Fibroblast of skin of left biceps (primary cell): ENCODE measurements at places on chromosomes 1 and 21.

DNA sequence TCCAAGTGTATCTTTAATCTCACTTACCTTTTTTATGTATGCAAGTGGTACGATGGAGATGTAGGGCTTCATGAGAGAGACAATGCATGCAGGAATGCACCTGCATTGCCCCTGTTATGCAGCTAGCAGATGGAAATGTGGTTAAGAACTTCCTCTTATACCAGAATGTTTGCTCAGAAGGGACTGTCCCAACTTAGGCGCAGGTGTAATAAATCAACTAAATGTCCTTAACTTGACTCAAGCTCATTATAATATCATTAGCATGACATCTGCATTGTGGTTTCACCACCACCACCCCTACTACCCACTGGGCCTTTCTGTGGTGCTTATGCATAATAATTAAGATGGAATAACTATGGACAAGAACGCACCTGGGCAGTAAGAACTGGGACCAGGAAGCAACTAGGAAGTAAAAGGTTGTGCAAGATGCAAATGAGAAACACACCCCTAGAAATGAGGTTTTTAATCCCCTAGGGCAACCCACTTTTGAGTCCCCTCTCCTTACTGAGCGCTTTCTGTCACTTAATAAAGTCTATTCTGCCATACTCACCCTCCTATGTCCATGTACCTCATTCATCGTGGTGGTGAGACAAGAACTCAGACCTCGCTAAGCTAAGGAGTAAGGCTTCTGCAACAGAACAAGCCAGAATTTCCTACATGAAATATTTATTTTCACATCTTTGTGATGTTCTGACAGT, 1103.3 kb upstream of the B3GALT2 start:
- DNase-seq: no peak

DNA sequence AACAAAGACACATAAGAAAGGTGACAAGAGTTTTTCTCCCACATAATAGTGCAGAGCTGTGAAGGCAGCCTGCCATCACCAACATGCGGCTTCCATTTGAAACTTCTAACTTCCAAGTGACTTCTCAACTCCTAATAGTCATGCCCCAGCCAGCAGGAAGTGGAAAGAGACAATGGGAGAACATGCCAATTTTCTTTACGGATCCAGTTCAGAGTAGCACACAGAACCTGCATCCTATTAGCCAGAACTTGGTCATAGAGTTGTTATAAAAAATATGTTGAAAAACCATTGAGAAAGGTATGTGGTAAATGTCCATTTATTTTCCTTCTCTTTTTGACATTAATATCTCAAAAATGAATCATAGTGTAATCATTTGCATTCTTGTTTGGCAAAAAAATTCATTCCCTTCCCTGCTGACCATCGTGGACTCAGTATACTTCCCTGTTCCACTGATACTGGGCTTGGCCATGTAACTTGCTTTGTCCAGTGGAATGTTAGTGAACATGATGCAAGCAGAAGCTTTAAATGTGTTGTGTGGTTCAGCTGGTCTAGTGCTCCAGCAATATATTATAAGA, 197.4 kb downstream of the SEC16B start:
- no peak for DNase-seq

DNA sequence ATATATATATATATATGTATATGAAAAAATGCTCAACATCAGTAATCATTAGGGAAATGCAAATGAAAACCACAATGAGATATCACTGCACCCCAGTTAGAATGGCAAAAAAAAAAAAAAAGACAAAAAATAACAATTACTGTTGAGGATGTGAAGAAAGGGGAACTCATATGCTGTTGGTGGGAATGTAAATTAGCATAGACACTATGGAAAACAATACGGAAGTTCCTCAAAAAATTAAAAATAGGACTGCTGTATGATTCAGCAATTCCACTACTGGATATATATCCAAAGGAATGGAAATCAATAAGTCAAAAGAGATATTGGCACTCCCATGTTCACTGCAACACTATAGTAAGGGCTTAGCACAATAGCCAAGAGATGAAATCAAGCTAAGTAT, 41.5 kb upstream of the CTBS start:
- no peak for DNase-seq

- no peak for DNase-seq
These were observed 86.9 kb downstream of the UCK2 start for GRCh38 chr1:165914136-165914798.

- no peak for DNase-seq
These were observed 3.9 kb downstream of the GALE start for GRCh38 chr1:23796466-23797271.

GRCh38 chr1:48740621-48741020, 36.1 kb downstream of the BEND5 start:
- no peak for DNase-seq

DNA sequence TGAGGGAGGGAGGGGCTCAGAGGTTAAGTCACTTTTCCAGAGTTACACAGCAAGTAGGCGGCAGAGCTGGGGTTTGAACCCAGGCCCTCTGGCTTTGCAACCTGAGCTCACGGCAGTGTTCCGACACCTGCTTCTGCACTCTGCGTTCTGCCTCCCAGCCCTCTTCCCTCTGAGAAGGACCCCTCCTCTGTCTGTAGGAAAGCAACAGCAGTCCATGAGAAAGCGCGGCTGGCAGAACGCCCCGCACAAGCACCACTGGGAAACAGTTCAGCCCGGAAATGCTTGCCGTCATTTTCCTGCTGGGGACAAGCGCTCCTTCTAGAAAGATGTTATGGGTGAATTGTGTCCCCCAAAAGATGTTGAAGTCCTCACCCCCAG, 241.1 kb downstream of the NPHP4 start:
- no peak for DNase-seq

GRCh38 chr1:205719762-205720161, 30.2 kb downstream of the NUCKS1 start:
- no peak for DNase-seq

DNA sequence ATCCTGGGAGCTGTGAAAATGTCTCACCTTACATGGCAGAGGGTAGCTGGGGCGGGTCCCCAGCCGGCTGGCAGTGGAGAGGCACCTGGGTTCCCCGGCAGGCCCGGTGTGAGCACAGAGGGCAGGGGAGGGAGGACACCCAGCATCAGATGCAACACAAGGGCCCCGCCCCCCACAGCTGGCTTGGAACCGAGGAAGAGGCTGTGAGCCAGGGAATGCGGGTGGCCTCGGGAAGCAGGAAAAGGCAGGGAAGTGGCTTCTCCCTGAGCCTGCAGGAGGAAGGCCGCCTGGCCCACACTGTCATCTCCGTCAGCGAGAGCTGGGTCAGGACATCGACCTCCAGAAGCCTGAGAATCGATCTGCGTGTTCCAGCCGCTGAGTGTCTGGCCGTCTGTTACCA, 87.3 kb downstream of the SIK1 start:
- DNase-seq: no peak

DNA sequence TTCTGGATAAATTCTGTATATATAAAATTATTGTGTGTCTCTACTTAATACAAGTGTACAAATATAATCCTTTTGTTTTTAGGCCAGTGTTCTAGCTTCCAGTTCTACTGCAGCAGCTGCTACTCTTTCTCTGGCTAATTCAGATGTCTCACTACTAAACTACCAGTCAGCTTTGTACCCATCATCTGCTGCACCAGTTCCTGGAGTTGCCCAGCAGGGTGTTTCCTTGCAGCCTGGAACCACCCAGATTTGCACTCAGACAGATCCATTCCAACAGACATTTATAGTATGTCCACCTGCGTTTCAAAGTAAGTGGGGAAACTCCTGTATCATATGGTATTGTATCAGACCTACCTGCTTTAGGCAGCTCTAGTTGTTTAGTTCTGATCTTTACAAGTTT, 21.3 kb upstream of the OLFML3 start:
- no peak for DNase-seq

DNA sequence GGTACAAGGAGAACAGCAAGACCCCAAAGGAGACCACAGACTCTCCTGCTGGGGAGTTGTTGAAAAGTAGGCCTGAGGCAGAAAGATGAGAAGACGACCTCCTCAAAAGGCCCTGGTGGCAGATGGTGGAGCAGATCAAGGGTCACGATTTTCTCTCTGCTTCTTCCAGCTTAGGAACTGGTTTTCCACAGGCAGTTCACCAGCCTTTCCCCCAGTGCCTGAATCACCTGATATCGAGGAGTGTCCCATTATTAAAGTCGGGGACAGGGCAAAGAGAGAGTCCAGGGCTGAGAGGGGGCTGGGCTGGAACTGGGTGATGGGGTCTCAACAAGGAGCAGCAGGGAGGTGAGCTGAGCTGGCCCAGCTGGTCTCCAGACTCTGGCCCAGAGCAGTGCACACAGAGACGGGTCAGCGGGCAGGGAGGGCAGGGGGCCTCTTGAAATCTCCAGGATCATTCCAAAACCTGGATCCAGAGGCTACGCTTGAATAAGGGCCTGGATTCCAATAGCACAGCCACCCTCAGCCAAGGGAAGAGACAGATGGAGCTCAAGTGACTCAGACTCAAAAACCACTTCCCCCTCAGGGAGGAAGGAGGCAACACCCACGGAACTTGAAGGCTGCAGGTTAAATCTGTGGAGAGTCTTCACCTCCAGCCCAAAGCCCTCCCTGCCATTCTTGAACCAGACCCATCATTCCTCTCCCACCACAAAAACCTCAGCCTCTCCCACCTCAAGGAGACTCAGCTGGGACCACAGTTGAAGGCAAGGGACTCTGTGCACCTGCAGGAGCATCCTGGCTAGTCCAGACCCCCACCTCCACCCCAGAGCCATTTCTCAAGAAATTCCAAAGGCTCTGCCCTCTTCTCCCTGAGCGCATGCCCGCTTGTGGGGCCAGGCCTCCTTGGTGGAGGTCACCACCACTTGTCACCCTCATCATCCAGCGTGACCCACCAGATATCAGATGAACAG, at the start of gene S100A5:
S100A5 (minus strand) TSS at position 541 of the 968 bp plus-strand sequence. CDS start 743 bp downstream, outside the sequence.
- no peak for DNase-seq

- no peak for DNase-seq
These were observed 128.6 kb upstream of the HOOK1 start for GRCh38 chr1:59686170-59686569.

DNA sequence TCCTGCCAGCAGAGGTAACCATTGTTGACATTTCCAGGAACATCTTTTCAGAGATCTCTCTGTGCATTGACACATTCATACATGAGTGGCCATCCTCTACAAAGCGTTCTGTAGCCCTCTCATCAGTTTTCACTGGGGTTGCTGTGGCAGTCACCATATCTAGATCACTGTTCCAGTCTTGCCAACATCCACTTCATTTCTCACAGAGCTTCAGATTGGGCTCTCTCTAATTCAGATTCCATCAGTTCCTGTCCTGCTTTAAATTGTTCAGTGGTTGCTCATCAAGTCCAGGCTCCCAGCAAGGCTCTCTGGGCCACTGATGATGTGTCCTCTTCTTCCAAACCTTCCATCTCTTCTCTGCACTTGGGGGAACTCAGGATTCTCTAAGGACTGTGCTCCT, 173.7 kb downstream of the KCNJ6 start:
- DNase-seq: no peak

- DNase-seq: no peak
These were observed 1.7 kb downstream of the SYT11 start for GRCh38 chr1:155860970-155861510.

DNA sequence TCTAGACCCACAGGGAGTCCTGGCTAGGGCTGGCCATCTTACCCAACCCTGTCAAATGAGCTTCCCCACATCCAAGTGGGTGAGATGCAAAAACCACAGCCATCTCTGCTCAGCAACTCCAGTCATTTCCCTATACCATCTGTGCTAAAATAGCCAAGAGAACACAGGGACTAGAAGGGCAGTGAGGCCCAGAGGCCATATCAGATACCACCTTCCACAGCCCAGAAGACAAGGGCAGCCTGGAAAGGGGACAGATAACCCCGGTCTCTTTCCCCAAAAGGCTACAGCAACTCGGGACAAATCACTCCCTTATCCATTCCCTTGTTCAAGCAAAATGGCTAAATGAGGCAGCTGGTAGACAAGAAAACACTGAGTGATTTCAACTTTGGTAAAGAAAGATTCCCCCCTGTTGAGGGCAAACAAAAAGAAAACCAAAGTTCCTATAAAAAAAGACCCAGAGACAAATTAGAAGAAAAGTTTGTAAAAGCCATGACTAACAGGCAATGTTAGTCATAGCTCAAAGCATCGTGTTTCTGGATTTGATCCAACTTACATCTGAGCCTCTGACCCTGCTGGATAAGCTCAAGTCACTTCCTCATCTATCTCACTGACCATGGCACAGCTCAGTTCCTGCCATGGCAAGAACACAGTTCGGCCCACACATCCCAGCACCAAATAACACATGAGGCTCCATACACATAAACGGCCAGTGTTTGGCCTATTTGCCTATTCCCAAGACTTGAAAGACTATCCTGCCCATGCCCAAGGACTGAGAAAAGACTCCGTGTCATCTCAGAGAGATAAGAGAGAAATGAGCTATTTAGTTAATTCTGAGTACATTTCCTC, 3.1 kb downstream of the LAMB3 start:
- DNase-seq: peak; percentile 42

- DNase-seq: no peak
These were observed 1.9 kb upstream of the GPR153 start for GRCh38 chr1:6262555-6263420.

DNA sequence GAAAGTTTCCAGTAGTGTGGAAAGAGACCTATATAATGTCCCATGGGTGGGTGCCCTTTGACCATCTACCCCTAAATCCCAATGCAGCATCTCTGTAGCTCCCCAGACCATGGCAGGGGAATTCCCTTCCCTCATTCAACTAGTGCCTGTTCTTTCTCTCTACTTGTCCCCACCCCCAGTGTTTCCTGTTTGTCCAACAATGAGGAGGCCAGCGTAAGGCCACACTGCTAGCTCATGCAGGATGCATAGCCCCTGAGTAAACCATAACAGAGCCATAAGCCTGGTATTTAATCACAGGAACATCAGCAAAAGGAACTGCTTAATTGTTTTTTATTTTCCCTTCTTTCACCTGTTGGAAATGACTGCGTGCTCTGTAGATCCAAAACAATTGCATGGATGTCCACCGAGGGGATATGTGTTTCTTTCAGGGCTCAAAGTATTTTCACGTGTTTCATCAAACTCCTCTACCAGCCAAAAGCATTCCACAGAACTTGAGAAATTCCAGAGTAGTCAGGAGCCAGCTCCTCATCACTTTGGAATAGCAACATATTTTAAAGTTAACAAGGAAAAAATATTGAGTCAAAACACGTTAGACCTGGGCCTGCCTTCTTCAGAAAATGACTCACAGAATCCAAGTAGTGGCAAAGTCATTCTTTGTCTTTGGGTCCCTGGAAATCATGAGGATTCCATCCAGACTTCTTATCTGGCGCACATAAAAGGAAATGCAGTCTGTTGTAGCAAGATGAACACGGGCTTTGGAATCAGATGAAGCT, 162.5 kb upstream of the SGIP1 start:
- DNase-seq: peak; percentile 54

DNA sequence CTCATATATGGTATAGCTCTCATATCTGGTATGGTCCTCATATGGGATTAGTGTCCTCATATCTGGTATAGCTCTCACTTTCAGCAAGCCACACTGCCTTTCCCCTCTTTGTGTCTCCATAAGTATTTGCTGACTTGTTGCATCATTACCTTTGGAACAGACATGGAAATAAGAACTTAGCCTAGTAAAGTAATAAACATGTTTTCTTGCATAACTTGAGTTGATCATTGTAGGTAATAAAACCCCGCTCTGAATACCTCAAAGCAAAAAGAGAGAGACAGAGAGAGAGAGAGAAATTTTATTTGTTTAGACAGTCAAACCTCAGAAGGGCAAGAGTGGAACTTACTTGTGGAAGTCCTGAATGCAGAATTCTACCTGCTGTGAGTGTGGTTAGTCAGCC, 170.3 kb downstream of the GREM2 start:
- no peak for DNase-seq
